AG08396 (cell line): ENCODE measurements at places on chromosomes 3 and 15.

DNA sequence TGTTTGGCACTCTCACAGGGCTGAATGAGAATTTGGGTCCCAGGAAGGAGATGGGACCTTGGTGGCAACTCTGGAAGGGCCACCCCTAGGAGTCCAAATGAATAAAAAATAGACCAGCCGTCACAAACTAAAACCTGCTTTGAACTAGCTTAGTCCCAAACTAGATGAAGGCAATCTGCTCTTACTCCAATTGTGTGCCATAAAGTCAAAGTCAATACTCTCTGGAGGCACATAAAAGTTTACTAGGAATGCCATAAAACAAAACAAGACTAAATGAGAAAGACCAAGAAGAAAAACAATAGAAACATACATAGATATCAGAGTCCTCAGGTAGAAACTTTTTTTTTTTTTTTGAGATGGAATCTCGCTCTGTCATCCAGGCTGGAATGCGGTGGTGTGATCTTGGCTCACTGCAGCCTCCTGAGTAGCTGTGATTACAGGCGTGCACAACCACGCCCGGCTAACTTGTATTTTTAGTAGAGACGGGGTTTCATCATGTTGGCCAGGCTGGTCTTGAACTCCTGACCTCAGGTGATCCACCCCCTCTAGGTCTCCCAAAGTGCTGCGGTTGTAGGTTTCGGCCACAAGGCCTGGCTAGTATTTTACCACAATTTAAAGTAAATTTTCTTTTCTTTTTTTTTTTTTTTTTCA, 8.1 kb downstream of the GOLGA6L2 start:
- DNase-seq: no peak

GRCh38 chr3:541062-541801, 344.7 kb downstream of the CHL1 start:
- DNase-seq: no peak

DNA sequence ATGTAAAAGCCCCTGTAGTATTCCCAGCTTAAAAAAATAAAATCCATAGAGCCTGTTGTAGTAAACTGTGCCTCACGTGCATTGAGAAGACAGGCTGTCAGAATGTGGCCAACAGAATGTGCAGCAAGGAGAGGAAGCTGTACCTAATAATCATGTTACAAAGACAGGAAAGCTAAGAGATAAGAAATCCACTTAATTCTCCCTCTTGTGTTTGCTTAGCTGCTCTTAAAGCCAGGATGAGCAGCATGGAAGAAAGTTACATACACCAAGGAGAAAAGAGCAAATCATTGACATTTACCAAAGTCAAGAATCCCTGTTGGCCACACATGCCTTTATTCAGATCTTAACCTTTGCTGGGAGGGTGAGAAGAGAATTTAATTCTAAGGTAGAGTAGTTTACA, 85.9 kb downstream of the TNIK start:
- no peak for DNase-seq

DNA sequence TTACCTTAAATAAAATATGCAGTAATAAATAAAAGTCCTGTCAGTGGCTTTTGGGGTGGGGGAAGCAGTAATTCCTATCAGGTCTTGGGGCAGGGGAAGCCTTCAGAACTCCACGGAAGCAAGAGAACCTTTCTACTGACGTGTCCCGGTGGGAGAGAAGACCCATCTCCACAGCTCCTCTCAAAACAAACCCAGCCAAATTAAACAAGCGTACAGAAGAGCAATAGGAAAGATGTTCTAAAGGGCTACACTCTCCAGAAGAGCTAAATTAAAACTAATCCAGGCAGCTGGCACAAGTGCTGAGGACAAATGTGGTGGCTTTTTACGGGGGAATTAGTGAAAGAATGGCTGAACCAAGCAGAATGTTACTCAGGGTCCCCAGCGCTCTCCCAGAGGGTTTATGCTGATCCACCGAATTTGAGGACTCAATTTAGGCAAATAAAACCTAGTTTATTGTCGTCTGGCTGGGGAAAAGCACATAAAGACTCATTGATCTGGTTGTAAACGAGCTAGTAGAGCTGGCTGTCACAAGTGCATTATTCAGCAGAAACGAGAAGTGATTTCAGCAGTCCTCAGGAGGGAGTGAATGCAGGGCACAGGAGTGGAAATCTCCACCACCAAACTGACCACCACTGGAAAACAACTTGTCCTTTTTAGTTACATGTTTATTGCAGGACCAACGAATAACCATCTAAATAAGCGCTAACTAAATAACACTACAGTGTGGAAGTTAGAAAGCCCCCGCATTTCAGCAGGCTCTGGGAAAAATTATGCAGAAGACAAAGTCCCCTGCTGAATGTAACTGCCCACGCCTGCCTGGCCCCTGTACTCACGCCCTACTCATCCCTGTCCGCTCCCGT, 13.5 kb downstream of the BFSP2 start:
- peak; percentile 27 for DNase-seq

DNA sequence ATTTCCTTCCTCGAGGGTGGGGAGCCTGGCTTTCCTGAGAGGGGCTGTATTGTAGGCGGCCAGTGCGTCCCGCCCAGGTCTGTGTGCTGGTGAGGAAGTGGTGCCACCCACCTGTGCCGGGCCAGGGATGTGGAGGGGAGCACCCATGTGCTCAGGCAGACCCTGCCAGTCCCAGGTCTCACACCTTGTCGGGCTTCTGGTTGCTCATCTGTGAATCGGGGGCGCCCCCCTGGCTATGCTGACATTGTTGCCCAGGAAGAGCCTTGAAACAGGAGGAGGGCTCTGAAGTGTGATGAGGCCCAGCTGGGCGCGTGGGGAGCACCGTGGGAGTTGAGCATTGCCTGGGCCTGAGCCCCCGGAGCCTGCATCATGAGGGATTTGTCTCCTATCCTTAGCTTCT, 4.8 kb downstream of the FBLN2 start:
- no peak for DNase-seq

GRCh38 chr15:77821188-77821958, 188.7 kb upstream of the LINGO1 start:
- peak; percentile 80 for DNase-seq

DNA sequence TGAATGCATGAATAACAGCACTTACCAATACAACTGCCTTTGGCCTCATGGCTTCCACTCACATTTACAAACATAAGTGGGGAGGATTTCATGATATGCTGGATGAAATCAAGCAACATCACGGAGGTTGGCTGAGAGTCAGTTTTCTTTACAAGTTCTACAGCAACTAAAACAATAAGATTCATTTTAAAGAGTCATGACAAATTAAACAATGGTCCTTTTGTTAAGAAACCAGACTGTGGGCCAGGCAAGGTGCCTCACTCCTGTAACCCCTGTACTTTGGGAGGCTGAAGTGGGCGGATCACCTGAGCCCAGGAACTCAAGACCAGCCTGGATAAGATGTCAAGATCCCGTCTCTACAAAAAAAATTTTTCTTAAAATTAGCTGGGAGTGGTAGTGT, 12.4 kb downstream of the ATR start:
- DNase-seq: no peak
